Stimulated activated CD8-positive, alpha-beta memory T cell treated with anti-CD3 and anti-CD28 coated beads, Interleukin-4, amount 100 ng/mL, for 4 hours (primary cell): ENCODE measurements at places on chromosomes 1 and 21.

DNA sequence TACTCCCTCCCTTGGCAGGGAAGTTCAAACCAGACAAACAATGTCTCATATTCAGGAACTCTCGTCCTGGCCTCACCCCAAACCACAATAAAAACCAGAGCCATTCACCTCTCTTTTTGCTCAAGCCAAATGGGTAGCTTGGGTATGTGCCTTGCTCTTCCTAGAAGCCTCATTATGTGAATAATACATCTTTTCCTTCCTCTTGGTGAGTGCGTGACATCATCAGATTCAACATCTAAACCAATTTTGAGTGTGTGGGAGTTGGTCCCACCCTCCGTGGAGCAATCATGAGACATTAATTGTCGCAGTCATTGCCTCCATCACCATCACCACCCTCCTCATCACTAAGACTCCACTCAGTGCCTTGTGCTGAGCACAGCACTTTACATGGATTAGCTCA lies 482.9 kb downstream of the PTPRU start:
- no peak for DNase-seq

GRCh38 chr1:6675941-6676340 lies 25.7 kb downstream of the DNAJC11 start:
- DNase-seq: no peak

- no peak for DNase-seq
Observed at GRCh38 chr21:43034826-43035225, 40.8 kb downstream of the CBS start.

GRCh38 chr1:170823120-170823519 lies 112.2 kb upstream of the MROH9 start:
- no peak for DNase-seq

- DNase-seq: no peak
Observed at GRCh38 chr1:226565476-226565875, 16.9 kb downstream of the STUM start.

- no peak for DNase-seq
Observed at GRCh38 chr1:25848531-25848930, 10.7 kb downstream of the AUNIP start.

DNA sequence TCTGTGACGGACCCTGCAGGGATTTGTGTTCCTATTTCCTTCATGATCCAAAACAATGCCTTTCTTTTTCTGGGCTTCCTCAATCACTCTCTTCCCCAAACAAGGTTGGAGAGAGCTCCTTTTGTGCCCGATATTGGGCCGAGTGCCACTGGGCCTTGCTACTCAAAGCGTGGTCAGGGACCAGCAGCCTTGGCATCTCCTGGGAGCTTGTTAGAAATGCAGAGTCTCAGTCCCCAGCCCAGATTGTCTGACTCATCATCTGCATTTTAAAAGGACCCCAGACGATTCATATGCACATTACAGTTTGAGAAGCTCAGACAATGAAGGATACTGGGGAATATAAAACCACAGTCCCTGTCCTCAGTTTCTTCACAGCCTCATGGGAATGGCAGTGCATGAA lies 19.9 kb downstream of the ADORA1 start:
- no peak for DNase-seq

DNA sequence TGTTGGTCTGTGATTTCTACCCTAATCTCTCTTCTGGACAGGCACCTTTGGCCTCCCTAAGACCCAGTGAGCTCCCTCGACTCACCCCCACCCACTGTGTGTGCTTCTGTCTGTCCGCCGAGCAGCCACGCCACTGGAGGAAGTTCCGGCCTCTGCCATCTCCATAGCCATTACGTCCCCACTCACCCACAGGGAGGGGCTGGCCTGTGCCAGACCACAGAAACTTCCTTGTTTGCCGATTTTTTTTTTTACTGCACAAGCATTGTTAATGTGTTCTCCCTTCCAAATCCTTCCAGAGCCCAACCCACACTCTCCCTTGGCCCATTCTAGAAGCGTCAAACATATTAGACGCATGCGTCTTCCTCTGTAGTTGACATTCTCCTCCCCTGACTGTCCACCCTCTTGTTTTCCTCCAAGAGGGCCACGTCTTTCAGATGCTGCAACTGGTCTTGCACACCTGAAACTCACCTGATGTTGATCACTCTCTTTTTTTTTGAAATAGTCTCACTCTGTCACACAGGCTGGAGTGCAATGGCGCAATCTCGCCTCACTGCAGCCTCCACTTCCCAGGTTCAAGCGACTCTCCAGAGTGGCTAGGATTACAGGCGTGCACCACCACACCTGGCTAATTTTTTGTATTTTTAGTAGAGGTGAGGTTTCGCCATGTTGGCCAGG lies 72.3 kb downstream of the EVA1C start:
- no peak for DNase-seq

- no peak for DNase-seq
Observed at GRCh38 chr1:37288900-37289299, 185.5 kb upstream of the ZC3H12A start.

DNA sequence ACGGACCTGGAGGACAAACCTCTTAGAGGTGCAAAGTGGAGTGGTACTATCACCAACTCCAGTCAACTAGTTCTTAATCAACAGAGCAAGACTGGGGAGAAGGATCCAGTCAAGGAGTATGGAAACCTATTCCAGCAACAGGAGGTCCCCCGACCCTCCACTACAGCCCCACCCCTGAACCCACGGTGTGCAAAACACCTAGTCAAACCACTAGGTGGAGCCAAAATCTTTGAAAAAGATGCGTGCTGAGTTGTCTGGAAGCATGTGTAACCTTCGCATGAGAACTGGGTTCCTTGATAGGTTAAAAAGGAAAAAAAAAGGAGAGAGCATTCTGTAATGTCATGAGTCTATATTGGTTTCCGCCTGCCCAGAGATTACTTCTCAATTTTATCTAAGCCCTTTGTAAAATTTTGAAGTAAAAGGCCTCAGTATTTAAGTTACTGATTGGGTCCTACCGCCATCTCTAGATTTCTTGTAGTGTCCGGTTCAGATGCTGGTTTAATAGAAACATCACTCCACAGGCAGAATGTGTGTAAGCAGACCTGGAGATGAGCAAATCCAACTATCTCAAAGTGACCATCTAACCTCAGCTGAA lies 81.9 kb upstream of the HAO2 start:
- no peak for DNase-seq

DNA sequence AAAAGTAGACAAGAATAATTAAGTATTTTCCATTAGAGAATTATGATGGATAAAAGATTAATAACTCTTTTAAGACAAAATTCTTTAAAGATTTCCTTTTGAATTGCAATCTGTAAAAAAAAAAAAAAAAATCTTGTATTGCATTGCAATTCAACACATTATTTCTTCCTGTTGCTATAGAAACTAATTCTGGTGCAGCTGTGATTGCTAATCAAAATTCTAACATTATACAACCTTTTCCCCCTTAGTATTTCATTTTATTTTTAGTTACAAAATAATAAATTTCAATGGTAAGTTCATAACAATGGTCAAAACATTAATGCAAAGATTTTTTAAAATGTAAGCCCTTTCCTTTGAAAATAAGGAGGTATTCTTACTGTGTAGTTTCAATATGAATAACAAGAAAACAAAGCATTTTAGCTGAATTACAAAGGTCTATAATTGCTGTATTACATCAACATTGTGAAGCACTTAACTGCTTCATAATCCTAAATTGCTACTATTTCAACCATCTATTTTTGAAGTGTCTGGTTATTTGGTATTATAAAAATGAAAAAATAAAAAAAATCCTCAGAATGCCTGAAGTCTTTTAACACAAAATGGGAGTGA lies 135.0 kb downstream of the SYT14 start:
- no peak for DNase-seq

DNA sequence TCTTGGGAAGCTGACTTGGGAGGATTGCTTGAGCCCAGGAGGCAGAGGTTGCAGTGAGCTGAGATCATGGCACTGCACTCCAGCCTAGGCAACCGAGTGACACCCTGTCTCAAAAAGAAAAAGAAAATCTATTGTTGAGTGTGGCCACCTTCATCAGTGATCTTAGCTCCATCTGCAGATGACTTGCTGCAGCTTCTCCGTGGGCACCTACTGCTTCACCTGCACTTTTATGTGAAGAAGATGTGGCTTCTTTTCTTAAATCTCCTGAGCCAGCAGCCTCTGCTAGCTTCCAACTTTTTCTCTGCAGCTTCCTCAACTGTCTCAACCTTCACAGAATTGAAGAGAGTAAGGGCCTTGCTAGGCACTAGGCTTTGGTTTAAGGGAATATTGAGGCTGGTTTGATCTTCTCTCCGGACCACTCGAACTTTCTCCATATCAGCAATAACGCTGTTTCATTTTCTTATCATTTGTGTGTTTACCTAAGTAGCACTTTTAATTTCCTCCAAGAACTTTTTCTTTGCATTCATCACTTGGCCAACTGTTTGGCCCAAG lies 28.0 kb downstream of the AGPAT3 start:
- no peak for DNase-seq

DNA sequence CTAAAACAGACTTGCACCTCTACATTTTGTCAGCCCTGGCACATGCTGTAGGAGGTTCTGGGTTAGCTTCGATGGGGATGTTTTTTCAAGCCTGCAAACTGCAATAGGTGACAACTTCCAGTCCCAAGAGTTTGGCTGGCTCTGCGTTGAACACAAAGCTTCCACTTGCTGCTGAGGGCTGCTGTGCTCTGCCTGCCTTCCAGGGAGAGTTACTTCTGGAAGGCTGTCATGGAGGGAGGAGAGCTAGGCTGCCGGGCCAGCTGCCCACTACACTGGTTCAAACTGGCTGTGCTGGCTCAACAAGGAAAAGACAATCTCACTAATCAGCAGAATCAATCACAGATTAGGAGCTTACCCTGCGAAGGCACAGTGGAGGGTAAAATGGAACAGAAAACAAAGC lies 46.7 kb upstream of the PPP2R5A start:
- no peak for DNase-seq

DNA sequence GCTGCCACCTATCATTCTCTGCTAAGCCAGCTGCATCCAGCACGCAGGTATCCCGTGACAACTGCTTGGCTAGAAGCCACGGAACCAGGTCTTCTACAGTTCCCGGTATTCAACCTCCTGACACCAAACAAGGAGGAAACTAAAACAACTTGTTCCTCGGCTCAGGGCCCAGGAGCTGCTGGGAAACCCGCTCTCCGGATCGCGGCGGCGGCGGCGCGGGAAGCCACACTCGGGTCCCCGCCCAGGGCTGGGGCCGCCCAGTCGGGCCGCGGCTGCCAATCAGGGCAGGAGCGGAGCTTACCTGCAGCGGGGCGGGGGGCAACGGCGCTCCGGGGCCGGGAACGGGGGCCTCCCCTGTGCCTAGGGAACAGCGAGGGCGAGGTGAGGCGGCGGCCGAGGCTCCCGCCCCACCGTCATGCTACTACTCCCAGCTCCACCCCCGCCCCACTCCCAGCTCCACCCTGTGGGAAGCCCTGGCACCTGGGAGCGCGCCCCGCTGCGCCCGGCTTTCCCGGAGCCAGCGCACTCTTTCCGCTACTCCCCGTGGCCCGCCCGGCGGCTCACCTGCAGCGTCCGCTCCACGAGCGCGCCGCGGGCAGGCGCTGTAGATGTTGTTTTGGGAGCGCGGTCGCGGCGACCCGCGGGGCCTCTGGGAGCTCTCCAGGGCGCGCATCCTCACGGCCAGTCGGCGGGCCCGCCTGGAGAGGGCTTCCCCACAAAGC lies 12.1 kb downstream of the IL24 start:
- DNase-seq: no peak

- DNase-seq: no peak
Observed at GRCh38 chr21:29958551-29958950, 18.8 kb upstream of the GRIK1 start.

DNA sequence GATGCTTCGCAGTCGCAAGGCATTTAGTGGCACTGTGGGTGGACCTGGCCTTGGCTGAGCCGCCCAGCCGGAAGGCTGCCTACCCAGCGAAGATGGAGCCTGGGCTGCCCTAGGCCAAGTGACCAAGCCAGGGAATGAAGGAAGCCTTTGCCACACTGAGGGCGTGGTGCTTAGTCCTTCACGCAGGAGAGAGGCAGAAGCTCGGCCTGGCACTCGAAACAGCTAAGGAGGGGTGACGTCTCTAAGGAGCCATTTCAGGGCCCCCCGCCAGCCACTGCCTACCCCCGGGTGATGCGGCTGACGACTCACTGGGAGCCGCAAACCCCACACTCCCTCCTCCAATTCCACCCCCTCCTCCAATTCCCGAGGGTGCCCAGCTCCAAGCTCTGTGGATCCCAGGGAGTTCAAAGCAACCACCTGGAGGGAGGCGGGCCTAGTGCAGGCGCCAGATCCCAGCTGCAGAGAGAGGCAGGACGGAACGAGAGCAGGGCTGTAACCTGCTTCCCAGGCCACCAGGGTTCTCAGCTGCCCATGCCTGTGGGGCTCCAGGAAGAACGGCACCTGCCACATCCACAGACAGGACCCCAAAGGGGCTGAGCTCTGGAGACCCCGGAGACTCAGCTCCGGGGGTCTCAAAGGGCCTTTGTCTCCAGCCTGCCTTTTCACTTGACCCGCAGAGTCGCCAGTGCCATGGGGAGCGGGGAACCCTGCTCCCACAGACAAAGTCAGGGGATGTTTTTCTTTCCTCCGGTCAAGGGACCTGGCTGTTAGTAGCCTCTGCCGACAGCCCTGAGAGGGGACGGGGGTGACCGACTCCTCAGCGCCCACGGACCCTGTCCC lies 75.8 kb downstream of the ARHGEF16 start:
- DNase-seq: no peak

- DNase-seq: no peak
Observed at GRCh38 chr1:178693366-178693765, 31.7 kb upstream of the RALGPS2 start.

DNA sequence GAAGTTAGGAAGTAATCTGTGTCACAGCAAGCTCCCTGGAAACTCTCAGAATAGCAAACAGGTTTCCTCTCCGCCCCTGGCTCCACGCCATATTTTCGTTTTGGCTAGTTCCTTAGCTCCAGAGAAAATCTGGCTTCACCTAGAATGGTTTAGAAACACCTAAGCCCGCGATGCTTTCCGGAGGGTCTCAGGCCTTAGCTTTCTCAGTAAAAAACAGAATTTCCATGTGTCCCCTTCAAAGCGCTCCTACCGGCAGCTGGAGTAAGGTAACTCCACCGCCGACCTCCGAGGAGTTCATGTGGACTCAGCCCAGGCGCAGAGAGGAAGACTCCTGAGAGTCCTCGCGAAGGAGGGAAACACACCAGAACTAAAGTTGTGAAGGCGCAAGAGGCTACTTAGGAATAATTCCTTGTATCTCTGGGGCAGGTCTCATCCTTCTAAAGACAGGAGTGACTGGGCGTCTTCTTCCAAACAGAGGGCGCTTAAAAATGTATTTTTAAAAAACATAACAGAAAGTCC lies 406 bp downstream of the KIAA0040 start:
- DNase-seq: no peak

GRCh38 chr1:86507935-86508582 lies 38.8 kb upstream of the CLCA4 start:
- no peak for DNase-seq

DNA sequence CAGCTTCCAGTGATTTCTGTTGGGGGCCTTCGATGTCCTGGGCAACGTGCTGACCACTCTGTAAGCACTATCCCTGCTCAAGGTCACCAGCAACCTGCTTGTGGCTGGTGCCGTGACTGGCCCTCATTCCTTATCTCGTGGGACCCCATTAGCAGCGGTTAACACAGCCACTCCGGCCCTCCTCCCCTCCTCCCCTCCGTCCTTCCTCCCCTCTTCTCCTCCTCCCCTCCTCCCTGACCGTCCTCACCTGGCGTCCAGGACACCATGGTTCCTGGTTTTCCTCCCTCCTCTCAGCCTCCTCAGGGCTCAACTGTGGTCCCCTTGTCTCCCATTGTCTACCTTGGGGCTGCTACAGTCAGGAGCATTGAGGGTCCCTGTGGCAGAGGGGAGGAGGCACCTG lies 157.7 kb downstream of the CAMTA1 start:
- no peak for DNase-seq
